ENCODE measurements at places on chromosomes 1 and 21. TPM values are rescaled to one million over a fixed set of nuclear protein-coding genes. Genes with fewer than 3 reads are reported as not detected.

Gene DEPDC1
- total RNA-seq: 8.8 TPM

Gene FTCD
- 1.3 TPM for total RNA-seq

Gene RIMKLA
- under 0.01 TPM for total RNA-seq

Gene SPATA46
- not detected for total RNA-seq

Gene AIM2
- not detected for total RNA-seq

Gene OR2T35
- total RNA-seq: not detected

Gene S100A14
- 0.33 TPM for total RNA-seq

Gene KIF21B
- under 0.01 TPM for total RNA-seq

All from fibroblast of lung (primary cell).